ENCODE measurements at places on chromosomes 12 and 14. TPM values are rescaled to one million over a fixed set of nuclear protein-coding genes. Genes with fewer than 3 reads are reported as not detected.
A peak's percentile ranks its signal among the peaks of the same experiment; 100 is the strongest.

DNA sequence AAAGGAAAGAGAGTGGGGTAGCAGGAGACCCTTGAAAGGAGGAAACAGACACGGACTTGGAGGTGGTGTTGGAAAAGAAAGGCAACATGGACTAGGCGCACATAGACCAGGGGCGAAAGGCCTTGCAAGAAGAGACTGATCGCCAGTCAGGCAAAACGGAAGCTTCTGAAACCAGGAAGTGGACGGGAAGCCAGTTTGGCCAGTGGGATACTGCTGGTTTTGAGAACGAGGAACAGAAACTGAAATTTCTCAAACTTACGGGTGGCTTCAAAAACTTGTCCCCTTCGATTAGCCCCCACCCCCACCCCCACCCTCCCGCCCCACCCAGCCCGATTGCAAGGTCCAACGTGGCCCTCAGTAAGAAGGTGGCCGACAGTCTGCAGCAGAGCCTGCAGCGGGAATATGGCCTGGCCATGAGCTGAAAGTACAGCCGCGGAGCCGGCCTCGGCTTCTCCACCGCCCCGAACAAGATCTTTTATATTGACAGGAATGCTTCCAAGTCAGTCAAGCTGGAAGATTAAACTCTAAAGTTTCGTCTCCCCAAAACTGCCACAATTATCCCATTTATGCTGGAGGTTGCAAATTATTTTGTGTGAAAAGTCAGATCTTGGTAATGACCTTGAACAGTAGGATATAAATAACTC lies 364.7 kb downstream of the BCAT1 start:
- H3K27ac ChIP-seq, result no peak overlapping the region
- no peaks in the 10 kb centered on the region for H3K27me3 ChIP-seq
- H3K4me3 ChIP-seq, result no peak overlapping the region
- DNase-seq, result no peak
- no peaks in the 10 kb centered on the region for H3K36me3 ChIP-seq

- H3K4me1 ChIP-seq, result no peaks in the 10 kb centered on the region
- no peaks in the 10 kb centered on the region for H3K27me3 ChIP-seq
- DNase-seq, result no peak
- no peak overlapping the region for H3K4me3 ChIP-seq
- no peaks in the 10 kb centered on the region for H3K36me3 ChIP-seq
Observed at GRCh38 chr14:20690848-20691640, 2.5 kb downstream of the ANG start.

DNA sequence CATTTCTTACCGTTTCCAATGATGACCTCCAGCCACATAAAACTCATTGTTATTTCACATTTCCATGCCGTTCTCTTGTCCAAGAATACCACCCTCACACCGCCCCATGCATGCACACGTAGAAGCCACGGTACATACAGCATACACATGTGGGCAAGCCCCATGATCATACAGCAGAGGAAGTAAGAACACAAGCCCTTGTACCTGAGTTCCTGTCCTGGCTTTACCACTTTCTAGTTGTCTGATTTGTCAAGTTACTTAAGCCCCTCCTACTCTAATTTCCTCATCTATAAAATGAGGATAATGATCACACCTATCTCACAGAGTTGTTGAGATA lies 59.9 kb downstream of the DUSP16 start:
- H3K27me3 ChIP-seq, result no peaks in the 10 kb centered on the region
- H3K4me3 ChIP-seq, result no peak overlapping the region
- peaks cover 30% of the 10 kb centered on the region for H3K4me1 ChIP-seq
- H3K27ac ChIP-seq, result peak overlapping the region; percentile 30

DNA sequence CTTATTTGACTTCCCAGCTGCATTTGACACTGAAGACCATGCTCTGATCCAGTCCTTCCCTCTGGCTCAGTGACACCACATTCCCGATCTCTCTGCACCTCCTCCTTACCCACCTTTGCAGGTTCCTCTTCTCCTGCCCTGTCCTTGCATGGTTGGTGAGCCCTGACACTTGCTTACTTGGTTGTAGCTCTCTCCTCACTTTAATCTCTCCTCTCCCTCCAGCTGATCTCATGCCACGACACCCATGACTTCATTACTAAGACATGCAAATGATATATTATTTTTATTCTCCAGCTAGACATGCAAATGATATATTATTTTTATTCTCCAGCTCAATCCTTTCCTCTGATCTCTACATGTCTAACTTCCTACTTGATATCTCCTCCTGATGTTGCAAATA lies at the start of gene SERPINA9:
SERPINA9 (minus strand) TSS at position 175 of the 400 bp plus-strand sequence. CDS start 6,357 bp downstream, outside the sequence.
- DNase-seq, result no peak
- H3K4me1 ChIP-seq, result no peaks in the 10 kb centered on the region
- H3K4me3 ChIP-seq, result no peak within 1 kb of the TSS
- H3K27me3 ChIP-seq, result no peaks in the 10 kb centered on the region
- no peaks in the 10 kb centered on the region for H3K36me3 ChIP-seq
- no peak within 1 kb of the TSS for H3K27ac ChIP-seq

- H3K27me3 ChIP-seq, result peaks cover 17% of the 10 kb centered on the region
- H3K4me3 ChIP-seq, result no peak overlapping the region
- H3K4me1 ChIP-seq, result no peaks in the 10 kb centered on the region
- H3K36me3 ChIP-seq, result no peaks in the 10 kb centered on the region
- DNase-seq, result peak; percentile 24
Observed at GRCh38 chr12:3041558-3042164, 35.5 kb upstream of the TSPAN9 start.

The NPAS3 gene
- total RNA-seq, result not detected

The SAMD4A gene
- total RNA-seq, result 2.3 TPM

The DYRK4 gene
- 7.2 TPM for total RNA-seq

The RIC8B gene
- total RNA-seq, result 5.5 TPM

The NANOG gene
- not detected for total RNA-seq

All from CD4-positive, alpha-beta T cell (primary cell).